ENCODE measurements at places on chromosomes 3 and 15.
A peak's percentile ranks its signal among the peaks of the same experiment; 100 is the strongest.

DNA sequence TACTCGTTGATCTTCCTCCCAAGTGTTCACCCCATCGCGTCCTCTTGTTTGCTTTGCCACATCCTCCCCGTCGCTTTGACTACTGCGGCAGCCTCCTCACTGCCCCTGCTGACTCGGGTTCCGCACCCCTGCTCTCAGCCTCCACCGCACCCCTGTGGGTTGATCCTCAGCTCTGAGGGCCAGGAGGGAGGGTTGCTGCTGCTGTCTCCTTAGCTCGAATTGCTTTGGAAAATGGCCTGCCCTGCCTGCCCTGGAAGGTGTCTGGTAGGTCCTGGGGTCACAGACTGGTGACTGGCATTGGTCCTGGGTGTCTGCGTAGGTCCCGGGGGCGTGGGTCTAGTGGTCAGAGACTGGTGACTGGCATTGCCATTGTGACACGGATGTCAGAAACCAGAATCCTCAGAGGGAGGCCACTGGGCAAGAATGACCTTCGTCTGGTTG, 9.4 kb downstream of the MUC4 start:
- no peaks in the 10 kb centered on the region for H3K27me3 ChIP-seq
- no peak for DNase-seq
- H3K4me1 ChIP-seq = peaks cover 10% of the 10 kb centered on the region
- no peak overlapping the region for H3K4me3 ChIP-seq
- H3K27ac ChIP-seq = peak overlapping the region; percentile 34

DNA sequence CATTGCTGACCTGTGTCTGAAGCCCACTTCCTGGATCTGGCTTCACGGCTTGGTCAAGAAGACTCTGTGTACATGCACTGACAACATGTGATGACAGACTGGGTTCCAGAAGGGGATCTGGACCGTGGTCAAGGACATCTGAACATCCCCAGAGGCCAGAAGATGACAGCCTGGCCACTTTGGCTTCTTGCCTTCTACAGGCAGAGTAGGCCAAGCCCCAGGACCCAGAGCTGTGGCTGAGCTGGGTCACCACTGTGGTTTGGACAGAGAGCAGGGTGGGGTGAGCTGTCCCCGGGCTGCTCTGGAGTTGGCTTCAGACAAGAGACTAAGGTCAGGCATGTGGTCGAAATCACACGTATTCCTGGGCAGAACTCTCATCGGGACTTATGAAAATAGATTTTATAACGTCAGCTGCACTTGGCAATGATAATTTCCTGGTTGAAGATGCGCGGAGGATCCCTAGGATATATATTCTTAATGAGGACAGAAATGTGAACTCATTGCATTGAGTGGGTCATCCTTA, 114.1 kb upstream of the FRMD4B start:
- no peaks in the 10 kb centered on the region for H3K27me3 ChIP-seq
- no peak for DNase-seq
- H3K4me1 ChIP-seq = no peaks in the 10 kb centered on the region
- H3K27ac ChIP-seq = no peak overlapping the region
- no peaks in the 10 kb centered on the region for H3K36me3 ChIP-seq

DNA sequence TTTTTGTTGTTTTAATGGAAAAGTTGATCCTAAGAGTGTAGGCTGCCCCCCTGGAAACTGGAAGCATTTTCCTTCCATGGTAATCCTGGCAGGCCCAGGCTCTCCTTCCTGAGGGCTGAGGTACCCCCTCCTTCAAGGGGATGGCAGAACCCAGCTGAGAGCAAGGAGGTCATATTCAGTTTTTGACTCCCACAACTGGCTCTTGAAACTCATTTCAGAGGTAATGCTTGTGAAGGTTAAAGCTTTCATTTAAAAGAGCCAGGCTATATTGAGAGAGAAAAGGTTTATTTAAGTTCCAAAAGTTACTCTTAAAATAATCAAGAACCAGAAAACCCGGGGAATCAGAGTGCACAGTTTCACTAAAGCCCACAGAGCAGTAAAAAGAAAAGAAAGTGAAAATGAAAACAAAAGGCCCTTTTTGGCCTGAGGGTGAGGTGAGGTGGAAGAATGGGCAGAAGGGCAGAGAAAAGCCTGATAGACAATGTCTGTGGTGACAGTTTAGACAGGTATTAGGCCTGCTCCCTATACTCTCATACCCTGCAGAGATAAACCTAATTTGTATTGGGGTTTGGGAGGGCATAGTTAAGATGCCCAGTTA, 47.0 kb upstream of the RBP1 start:
- H3K4me1 ChIP-seq = no peaks in the 10 kb centered on the region
- no peaks in the 10 kb centered on the region for H3K27me3 ChIP-seq
- no peak overlapping the region for H3K4me3 ChIP-seq
- H3K36me3 ChIP-seq = no peaks in the 10 kb centered on the region

DNA sequence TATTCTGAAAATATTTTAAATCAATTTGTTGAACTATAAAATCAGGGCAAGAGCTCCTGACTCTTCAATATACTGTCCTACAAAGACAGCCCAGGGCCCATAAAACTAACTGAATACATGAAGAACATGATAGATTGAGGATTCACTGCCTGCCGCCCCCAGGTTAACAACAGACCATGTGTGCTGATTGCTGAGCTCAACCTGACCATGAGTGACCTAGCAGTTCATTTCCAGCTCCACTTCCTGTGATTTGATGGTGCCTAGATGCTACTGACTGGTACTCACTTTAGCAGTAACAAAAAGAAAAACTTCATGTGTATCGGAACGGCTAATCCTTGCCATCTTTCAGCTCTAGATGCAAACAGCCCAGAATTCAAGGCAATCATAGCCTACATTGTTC, 9.6 kb upstream of the KLF13 start:
- H3K27me3 ChIP-seq = no peaks in the 10 kb centered on the region
- H3K4me3 ChIP-seq = no peak overlapping the region
- H3K36me3 ChIP-seq = no peaks in the 10 kb centered on the region
- H3K27ac ChIP-seq = no peak overlapping the region
- H3K4me1 ChIP-seq = no peaks in the 10 kb centered on the region

All from hepatocyte (in vitro differentiated cells).